T-helper 17 cell (primary cell): ENCODE measurements at places on chromosomes 13 and 19.

GRCh38 chr19:16359964-16360363 lies 35.3 kb downstream of the KLF2 start:
- no peak for DNase-seq

DNA sequence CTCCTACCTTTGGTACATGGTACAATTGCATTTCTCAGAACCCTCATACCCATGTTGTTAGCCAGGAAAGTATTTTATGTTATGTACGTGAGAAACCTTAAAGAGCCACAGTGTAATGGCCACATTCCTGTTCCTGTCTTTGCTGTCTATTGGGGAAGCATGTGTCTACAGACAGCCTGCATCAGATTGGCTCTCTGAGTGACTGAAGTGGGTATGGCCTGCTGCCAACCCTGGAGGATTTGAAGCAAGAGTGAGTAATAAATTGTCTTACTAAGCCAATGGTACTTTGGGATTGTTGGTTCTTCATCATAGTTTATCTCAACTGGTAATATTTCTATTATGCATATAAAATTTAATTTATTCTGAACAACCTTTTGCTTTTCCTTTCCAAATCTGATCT lies 574.1 kb downstream of the LMO7 start:
- DNase-seq, result no peak

DNA sequence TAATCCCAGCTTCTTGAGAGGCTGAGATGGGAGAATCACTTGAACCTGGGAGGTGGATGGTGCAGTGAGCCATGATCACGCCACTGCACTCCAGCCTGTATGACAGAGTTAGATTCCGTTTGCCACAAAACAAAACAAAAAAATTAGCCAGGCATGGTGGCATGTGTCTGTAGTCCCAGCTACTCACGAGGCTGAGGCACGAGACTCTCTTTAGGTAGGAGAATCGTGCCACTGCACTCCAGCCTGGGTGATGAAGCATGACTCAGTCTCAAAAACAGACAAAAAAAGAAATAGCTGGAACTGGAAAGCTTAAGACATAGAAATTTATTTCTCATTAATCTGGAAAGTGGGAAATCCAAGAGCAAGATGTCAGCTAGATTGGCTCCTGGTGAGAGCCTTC lies 20.2 kb upstream of the ZNF808 start:
- no peak for DNase-seq

GRCh38 chr19:2577722-2578335 lies 101.9 kb downstream of the GADD45B start:
- DNase-seq, result no peak

- DNase-seq, result no peak
These were observed 74.0 kb downstream of the DHRS12 start for GRCh38 chr13:51729866-51730553.

DNA sequence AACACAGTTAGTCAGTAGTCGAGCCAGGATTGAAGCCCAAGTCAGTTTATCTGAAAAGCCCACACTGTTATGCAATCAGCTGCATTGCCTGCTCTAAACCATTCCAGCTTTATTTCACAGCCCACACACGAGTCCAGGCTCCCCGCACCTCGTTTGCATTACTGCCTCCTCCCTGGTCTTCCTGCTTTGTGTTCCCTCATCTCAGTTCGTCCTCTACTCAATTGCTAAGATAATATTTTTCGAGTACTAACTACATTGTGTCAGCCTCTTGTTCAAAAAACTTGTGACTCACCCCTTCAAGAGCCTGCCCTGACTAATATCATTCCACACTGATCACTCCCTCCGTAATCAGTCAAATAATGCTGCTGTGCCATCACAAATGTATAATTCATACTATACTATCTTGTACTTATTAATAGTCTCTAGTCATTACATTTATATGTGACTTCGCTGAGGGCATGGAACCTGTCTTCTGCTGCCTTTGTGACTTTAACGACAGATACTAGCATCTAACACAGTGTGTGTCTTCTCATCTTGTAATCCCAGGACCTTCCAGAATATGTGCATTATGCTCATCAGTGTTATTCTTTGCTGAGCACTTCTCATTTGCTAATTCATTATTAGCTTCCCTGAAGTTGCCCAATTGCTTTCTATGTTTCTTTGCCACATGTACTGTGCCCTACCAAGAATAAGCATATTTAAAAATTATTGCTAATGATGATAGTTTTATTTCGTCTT lies 26.2 kb upstream of the WDFY2 start:
- no peak for DNase-seq
